Stimulated activated CD4-positive, alpha-beta T cell treated with anti-CD3 and anti-CD28 coated beads, Interleukin-12 subunit alpha, Interleukin-12 subunit beta, amount 100 ng/mL, for 48 hours (primary cell): ENCODE measurements at places on chromosomes 13 and 19.

DNA sequence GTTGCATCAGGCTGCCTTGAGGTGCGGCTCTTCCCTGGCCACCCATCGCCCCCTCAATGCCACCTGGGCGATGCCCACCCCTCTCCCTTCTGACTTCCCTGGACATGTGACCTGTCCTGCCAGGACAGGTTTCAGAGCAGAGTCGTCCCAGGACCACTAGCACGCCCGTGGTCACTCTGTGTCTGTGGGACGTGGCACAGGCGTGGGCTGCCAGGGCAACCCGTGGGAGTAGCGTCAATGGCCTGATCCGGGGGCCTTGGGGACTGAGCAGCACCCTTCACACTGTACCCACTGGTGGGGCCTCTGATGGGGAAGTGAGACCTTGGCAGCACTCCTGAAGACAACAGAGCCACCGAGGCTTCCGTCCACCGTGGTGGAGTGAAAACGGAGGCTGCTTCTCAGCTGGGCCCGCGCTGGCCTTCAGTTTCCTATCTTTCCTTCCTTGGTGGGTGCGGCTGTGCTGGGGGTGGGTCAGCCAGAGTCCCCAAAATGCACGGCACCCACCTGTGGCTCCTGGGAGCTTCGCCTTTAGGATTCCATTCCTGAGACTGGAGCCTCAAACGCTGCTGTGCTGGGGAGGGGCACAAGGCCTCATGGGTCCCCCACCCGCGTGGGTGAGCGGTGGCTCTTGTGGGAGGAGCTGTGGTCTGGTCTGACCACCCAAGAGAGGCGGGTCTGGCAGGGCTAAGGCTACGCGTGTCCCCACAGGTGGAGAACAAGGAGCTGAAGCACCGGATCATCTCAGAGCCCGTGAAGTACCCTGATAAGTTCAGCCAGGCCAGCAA lies 26.7 kb upstream of the TMEM255B start:
- no peak for DNase-seq

DNA sequence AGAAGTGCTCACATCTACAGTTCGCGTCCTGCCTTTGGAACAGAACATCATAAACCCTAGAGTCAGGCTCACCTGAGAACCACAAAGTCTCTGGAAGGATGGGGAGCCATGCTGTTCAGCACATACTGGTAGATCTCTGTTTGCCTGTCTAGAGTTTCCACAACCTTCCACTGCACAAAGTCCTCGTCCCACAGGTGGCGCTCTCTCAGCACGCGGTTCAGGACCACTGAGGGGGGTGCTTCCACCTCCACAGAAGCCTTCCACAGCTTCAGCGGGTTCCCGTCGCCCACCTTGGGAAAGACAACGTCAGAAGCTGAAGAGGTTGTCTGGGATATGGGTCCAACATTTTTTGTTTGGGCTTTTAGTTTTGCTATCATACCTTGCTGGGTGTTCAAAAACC lies 93.6 kb downstream of the KL start:
- DNase-seq = no peak

DNA sequence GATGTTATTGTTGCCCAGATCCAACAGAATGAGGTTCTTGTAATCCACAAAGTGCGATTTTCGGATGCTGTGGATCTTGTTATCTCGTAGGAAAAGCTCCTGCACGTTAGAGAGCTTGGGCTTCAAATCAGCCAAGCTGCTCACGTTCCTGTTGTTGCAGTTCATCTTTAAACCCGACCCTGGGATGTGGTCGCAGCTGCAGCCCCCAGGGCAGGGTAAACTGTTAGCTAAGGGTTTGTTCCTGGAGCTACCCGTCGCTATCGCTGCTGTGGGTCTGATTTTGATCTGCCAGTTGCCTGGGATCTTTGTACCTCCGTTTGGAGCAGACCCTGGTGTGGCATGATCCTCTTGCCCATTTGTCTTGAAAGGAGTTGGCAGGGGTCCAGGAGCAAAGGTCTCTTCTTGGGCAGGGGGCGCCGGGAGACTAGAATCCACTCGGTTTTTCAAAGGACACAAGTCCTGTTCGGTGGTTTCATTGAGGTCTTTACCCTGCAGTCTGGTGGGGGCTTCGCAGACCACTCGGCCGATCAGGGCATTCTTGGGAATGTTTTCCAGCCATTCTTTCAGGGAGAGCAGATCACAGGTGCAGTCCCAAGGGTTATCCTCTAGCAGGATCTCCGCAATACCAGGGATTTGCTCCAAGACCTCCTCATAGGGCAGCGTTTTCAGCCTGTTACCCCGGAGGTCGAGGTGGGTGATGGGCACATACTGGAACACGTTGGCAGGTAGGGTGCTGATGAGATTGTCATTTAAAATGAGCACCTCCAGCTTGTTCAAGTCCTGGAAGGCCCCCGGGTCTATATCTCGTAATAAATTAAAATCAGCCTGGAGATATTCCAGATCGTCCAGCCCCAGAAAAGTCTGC lies 1.8 kb downstream of the SLITRK1 start:
- DNase-seq = no peak

GRCh38 chr13:61144301-61144700 lies 271.3 kb downstream of the PCDH20 start:
- DNase-seq = no peak
